ENCODE measurements at places on chromosomes 5 and 9. TPM values are rescaled to one million over a fixed set of nuclear protein-coding genes. Genes with fewer than 3 reads are reported as not detected.

Gene NTRK2
- total RNA-seq = 5.3 TPM

DNA sequence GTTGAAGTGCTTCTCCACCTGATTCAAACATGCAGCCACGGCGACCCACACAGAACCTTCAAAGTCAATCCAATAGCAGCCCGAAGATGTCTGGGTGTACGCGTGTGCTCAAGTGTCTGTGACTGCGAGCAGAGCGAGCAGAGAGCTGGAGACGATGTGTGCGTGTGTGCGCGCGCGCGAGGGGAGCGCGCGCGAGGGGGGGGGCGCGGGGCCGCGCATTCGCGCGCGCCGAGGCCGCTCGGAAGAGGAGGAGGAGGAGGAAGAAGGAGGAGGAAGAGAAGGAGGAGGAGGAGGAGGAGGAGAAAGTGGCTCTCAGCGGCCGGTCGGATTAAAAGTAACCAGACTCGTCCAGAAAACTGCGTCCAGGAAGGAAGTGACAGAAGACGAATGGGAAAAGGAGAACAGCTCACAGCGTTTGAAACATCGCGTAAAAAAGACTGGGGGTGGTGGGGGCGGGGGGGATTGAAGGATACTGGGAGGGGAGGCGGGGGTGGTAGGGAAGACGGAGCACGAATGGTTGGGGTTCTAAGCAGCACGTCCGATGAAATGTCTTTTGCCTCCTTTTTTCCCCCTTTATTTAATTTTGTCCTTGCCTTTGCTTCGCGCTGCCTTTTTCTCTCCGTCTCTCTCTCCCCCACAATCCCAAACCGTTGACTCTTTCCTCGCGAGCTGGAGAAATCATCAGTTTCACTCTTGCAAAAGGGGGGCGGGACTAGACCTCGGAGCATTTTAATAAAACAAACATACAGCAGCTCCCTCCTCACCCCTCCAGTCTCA, at the start of gene MEF2C:
Gene MEF2C (minus strand): TSS at position 126 of the 777 bp plus-strand sequence. CDS start 59,396 bp downstream, outside the sequence.
- DNase-seq = peak; percentile 85

GRCh38 chr9:135116881-135117280, 29.4 kb downstream of the OLFM1 start:
- DNase-seq = no peak

- DNase-seq = no peak
Observed at GRCh38 chr9:137676998-137677397, 58.2 kb downstream of the EHMT1 start.

GRCh38 chr5:10600626-10601245, 36.9 kb downstream of the ANKRD33B start:
- DNase-seq = no peak

Measured in testis (tissue), 5 donors.